ENCODE measurements at places on chromosomes 3 and 15.

- no peak for DNase-seq
Observed at GRCh38 chr15:72196409-72197040, 1.1 kb downstream of the GRAMD2A start.

- DNase-seq, result no peak
Observed at GRCh38 chr15:51226576-51227210, 111.7 kb downstream of the CYP19A1 start.

DNA sequence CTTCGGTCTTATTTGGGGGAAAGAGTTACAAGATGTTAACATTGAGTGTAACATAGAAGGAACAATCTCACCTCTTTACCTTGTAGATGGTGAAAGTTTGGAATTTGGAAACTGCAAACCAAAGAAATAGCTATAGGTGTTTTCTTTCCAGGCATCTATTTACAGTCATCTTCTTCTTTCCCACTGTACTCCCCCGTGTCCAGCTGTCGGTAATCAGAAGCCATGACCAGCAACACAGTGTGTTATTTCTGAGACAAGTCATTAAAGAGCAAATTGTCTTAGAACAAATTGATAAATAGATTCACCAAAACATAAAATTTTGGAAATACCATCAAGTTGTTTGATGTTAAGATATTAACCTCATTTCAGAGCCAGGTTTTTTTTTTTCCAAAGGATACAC, 590.5 kb upstream of the NAALADL2 start:
- DNase-seq, result no peak

- DNase-seq, result no peak
Observed at GRCh38 chr3:52299879-52300611, 12.4 kb downstream of the GLYCTK start.

DNA sequence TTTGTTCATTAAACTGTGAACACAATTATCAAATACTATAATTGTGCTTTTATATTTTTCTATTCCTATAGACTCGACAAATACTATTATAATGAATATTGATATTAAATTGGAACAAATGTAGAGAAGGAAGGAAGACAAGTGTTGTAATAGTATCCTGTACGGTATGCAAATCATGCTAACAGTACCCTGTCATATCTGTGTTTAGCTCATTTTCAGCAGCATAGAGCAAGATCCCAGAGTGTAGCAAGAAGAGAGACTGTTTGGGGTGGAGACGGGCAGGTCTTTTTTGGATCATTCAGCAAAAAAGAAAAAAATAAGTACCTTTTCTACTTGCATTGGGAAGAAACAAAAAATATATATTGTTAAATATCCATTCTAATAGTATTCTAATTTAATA, 224.1 kb downstream of the TPRG1 start:
- no peak for DNase-seq

DNA sequence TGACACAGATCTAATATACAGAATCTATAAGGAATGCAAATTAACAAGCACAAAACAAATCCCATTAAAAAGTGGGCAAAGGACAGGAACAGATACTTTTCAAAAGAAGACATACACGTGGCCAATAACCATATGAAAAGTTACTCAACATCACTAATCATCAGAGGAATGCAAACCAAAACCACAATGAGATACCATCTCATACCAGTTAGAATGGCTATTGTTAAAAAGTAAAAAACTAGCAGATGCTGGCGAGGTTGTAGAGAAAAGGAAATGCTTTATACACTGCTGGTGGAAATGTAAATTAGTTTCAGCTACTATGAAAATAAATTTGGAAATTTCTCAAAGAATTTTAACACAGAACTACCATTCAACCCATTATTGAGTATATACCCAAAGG, 50.7 kb downstream of the ADAMTS17 start:
- no peak for DNase-seq

- no peak for DNase-seq
Observed at GRCh38 chr3:64345371-64345770, 120.1 kb upstream of the PRICKLE2 start.

GRCh38 chr3:56878074-56878473, 76.3 kb upstream of the ARHGEF3 start:
- DNase-seq, result no peak

DNA sequence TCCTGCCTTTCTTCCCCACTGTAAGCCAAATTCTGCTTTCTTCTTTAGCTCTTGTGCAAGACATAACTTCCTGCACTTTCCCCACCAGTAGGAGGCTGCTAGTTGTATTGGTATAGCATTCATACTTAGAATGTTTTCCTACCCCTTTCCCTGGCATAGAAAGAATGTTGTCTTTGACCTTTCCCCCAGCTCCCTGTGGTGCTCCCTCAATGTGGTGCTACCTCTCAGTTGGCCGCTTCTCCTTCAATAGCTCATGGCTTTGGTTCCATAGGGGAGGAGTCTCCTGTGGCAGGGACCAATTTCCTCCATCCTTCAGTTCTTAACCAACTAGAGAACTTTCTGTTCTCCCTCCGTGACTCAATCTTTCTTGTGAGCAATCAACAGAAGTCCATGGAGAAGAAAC, 67.5 kb upstream of the AKAP13 start:
- no peak for DNase-seq

DNA sequence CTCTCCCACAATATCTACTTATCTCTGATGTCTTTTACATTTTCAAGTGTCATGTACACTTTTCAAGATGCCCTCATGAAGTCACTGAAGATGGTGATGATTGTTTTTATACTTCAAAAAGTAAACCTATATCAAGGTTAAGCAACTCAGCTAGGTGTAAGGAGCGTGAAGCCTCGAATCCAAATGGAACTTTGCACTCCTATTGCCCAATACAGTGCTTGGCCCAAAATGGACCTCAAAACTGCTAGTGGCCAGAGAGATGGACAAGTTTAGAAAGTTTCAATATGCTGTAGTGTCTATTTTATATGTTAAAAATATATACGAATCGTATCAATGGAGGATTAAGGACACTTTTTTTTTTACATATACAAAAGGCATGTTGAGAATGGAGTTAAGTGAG, 167.7 kb downstream of the CHL1 start:
- DNase-seq, result no peak
